ENCODE measurements at places on chromosomes 1 and 21.

DNA sequence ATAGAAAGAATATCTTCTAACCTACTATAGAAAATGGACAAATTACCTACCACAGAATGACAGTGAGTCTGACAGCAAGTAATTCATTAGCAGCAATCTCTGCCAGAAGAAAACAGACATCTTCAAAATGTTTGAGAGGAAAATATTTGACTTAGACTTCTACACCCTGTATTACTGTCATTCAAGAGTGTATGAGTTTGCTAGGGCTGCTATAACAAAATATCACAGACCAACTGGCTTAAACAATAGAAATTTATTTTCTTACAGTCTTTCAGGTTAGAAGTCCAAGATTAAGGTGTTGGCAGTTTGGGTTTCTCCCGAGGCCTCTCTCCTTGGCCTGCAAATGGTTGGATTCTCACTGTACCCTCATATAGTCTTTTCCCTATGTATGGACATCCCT lies 52.9 kb upstream of the FGGY start:
- DNase-seq: no peak

DNA sequence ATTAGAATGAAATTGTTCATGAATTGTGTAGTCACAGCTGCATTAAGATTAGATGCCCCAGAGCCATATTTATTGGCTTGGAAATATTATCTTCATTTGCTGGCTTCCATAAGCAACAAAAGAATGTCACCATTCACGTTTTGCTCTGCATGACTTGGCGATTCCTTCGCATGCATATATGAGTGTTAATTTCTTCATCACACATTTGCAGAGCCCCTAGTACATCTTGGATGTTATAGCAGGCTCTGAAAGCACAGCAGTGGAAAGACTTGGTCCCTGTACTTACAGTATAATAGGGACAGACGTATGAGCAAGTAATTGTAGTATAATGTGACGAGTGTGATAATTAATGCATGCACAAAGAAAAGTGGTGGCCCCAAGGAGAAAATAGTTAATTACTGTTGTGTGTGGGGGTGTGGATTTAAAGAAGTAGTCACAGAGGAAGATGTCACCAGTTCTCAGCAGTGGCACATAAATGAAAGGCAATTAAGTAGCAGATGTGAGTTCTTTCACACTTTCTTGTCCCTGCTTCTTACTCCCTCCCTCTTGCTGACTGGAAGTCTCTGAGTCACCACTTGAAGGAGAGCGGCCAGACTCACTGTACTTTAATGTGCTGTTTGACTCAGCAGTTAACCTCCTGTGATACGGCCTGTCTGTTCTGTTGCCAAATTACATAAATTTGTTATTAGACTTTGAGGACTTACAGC lies 21.0 kb downstream of the S100A10 start:
- DNase-seq: peak; percentile 85

DNA sequence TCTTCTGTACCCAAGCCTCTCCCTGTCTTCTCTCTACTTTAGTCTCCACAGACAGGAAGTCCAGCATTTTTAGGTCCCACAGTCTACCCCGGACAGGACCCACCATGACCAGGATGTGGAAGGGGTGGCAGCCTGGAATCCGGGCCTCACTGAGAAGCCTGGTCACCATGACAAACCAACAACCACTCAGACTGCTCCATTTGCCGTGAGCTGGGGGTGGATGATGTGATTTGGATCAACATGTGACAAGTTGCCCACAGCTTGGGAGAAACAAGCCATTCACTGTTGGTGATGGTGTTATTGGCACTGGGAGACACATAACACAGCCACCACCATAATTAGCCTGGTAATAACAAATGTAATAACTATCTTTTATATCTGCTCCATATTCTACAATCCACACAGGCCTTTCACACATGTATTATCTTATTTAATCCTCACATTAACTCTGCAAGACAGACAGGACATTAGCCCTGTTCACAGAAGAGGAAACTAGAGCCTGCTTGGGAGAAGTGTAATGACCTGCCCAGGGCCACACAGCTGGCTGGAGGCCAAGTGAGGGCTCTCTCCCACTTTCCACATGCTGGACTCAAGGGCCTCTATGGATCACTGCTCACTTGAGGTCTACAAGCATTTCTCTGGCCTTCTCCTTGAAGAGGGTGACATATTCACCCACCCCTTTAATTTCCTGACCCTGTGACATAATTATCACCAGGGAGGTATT lies 22.9 kb downstream of the MEF2D start:
- DNase-seq: peak; percentile 35

GRCh38 chr21:34965200-34966174 lies 83.6 kb downstream of the RUNX1 start:
- peak; percentile 72 for DNase-seq

DNA sequence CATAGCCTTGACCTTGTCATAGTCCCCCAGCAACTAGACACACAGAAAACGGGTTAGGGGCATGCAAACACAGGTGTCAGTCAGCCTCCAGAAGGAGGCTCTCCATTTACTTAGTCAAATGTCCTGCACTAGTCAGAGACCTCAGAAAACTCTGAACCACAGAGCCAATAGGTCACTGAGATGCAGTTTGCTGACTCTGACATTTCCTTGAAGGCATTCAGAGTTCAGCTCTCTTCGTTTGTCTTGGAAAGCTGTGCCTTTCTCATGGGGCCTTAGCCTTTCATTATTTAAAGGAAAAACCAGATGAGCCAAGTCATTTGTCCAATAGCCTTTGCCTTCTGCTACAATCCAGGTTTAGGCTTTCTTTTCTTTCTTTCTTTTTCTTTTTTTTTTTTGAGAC lies 3.5 kb downstream of the OLFML2B start:
- DNase-seq: no peak

GRCh38 chr1:108609483-108610049 lies 49.7 kb downstream of the EEIG2 start:
- no peak for DNase-seq

- DNase-seq: no peak
These were observed 696.2 kb upstream of the PRMT6 start for GRCh38 chr1:106360252-106360651.

DNA sequence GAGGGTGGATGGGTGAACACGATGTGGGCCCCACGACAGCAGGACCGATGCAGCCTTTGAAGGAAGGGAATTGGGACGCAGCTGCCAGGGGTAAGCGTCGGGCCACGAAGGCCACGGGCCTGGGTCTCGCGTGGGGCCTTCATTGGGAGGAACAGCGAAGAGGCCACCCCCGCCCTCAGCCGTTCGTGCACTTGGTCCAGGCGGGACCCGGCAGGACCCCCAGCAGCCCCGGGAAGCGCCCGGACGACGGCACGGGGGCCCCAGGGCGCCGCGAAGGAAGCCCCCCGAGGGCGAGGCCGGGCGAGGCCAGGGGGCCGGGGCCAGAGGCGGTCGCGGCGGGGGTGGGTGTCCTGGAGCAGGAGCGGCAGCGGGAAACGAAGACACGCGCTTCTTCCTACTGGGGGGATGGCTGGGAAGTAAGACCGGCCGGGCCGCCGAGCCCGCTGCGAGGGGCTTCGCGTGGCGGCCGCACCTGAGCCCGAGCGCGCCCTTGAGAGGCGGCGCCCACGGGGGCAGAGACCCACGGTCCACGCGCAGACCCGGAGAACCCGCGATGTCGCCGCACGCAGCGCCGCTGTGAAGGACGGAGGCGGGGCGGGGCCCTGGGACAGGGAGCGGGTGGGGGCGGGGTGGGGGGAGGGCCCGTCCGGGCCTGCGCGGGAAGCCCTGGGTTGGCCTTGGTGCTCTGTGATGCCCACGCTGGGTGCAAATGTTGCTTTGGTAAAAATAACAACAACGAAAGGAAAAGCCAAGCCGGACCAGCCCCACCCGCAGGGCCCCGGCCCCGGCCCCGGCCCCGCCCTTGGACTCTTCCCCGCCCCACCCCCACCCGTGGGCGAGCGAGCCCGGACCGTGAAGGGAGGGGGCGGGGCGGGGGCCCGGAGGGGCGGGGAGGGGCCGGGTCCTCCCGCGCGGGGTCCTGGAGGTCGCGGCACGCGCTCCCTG lies 56.0 kb upstream of the ADARB1 start:
- peak; percentile 19 for DNase-seq

GRCh38 chr21:32007456-32007855 lies 134.6 kb downstream of the HUNK start:
- no peak for DNase-seq

DNA sequence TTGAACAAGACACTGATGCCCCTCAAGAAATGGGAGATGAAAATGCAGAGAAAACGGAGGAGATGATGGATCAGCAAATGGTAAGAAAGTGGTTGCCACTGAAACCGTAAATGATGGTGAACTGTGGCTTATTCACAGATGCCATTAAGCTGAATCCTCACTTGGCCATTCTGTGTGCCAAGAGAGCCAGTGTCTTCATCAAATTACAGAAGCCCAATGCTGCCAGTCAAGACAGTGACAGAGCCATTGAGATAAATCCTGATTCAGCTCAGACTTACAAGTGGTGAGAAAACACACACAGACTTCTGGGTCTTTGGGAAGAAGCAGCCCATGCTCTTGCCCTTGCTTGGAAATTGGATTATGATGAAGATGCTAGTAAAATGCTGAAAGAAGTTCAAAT lies 52.5 kb downstream of the NBPF6 start:
- no peak for DNase-seq

GRCh38 chr1:163596541-163597258 lies 274.9 kb downstream of the NUF2 start:
- no peak for DNase-seq

DNA sequence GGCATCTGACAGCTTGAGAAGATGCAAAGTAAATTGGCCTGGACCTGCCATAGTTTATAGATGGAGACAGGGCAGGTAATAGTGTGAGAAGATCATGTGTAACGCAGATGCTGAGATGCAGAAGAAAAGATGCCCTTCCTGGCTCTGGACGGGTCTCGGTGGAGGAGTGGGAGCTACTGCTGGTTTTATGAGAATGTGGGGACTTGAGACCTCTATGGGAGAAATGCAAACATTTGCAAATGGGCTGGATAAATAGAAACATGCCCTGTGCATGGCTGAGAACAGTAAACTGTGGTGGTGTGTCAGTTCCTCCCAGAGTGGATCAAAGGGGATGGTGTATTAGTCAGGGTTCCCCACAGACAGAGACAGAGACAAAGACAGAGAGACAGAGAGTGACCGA lies 21.9 kb downstream of the UBASH3A start:
- DNase-seq: no peak

- DNase-seq: peak; percentile 59
These were observed 102.0 kb downstream of the BEND5 start for GRCh38 chr1:48674641-48675040.

DNA sequence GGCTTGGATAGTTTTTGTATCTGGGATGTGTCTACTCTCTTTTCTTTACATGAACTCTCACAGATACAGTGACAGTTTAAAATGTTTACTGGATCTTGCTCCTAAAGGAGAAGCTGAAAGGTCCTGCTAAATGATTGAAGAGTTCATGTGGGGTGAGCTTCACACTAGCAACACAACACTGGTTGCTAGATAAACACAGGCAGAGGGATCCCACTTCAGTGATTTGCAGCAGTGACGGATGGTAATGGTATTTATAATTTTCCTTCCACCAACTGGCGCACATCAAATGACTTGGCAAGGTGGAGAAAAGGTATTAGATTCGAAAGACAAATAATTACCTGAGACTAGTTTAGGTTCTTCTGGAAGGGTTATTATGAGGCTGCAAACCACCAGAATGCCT lies 270.2 kb downstream of the TBX15 start:
- no peak for DNase-seq

GRCh38 chr1:178284058-178284457 lies 190.2 kb downstream of the RASAL2 start:
- no peak for DNase-seq

DNA sequence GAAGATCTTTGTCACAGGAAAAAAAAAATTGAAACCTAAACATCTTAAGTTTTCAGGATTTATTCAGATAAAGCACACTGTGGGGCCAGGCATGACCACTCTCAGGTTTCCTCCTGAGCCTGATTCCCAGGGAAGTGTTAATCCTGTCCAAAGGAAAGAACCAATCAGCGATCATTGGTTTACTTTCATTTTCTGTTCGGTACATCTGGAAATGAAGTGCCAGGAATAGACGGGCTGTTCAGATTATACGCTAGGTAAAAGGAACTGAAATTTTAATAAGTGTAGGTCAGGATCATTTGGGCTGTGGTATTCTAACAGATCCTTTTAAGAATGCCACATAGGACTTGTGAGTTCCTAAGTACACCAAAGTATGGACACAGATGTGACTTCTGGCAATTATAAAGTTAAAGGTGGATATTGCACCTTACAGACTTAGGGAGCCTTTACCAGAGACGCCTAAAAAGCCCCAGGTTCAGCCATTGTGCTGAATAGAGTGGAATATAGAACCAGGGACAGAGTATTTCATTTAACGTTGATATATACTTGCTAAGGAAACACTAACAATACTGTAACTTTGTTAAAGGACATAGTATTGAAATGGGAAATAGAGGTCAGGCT lies 9.3 kb upstream of the CACYBP start:
- DNase-seq: peak; percentile 64

DNA sequence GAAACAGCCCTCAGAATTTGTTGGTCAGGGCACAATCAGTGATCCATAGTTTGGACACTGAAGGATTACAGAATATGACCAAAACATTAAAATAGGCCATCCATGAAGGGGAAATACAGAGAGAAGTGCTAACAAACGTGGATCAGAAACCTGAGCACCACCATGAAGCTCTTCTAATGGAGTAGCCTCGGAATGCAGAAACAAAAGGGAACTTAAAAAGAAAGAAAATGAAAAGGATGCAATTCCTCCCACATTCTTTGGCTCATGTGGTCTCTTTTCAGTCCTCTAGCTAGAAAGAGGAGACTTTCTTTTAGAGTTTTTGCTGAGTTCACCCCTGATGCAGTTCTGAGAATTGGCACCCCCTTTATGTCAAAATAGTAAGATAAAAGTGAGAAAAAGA lies 989.8 kb upstream of the B3GALT2 start:
- no peak for DNase-seq

GRCh38 chr1:17661546-17662157 lies 93.5 kb upstream of the ACTL8 start:
- peak; percentile 68 for DNase-seq

- no peak for DNase-seq
These were observed 93.1 kb upstream of the BCAR3 start for GRCh38 chr1:93774707-93775106.

DNA sequence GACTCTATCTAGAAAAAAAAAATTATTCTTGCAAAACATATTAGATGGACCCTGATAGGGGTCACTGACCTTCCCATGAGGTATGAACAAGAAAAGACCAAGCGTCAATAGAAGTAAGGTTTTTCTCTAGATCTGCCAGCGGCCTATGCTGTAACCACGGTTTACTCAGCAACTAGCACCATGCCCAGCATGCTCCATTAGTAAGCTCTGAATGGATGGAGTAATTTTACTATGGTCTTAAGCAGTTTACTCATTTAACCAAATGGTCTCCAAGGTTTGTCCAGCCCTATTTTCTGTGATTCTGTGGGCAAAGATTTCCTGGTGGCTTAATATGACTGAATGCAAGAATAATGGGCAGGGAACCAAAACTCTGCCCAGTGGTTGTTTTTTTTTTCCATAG lies 113.9 kb downstream of the ADSS2 start:
- no peak for DNase-seq

DNA sequence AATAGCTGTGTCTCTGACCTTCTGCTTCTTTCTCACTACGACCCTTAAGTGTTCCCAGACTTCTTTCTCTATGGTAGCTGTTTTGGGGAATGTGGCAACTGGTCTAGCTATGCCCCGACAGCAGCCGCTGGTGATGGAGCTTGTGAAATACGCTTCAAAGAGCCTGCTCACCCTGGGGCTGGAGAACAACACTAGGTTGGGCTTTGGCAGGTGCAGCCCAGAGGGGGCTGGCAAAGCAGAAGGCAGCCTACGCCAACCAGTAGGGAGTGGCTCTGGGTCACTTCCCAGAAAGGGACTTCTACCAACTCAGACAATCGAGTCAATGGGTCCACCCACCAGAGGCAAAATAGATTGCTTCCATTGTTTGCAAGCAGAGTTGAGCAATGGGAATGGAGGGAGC lies 262.8 kb downstream of the LMO4 start:
- DNase-seq: no peak

- DNase-seq: no peak
These were observed 9.2 kb downstream of the ACADM start for GRCh38 chr1:75733661-75734060.
